Right forelimb (tissue), 1 donor: ENCODE measurements at places on chromosomes 4 and X.

- DNase-seq: no peak
These were observed 47.9 kb downstream of the TMEM131L start for GRCh38 chr4:153514001-153514526.

GRCh38 chr4:99587803-99588202 is 13.2 kb downstream of the MTTP start:
- DNase-seq: no peak

DNA sequence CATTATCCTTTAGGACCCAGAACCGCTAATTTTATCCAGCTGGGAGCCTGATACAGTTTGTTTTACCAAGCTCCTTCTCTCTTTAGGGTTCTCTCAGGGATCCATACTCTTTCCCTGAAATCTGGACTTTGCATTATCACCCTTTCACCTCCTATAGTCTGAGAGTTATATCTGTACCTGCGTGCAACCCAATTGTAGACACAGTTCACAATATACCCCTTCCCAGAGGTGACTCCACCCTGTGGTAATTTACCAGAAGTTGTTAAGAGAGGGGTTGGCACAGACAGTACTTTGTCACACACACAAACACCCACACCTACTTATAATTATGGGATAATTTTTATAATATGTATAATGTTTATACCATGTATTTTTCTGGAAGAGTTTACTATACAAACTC is 275.8 kb upstream of the NR3C2 start:
- DNase-seq: no peak

GRCh38 chrX:51917604-51918003 is 24.2 kb downstream of the MAGED1 start:
- DNase-seq: no peak

DNA sequence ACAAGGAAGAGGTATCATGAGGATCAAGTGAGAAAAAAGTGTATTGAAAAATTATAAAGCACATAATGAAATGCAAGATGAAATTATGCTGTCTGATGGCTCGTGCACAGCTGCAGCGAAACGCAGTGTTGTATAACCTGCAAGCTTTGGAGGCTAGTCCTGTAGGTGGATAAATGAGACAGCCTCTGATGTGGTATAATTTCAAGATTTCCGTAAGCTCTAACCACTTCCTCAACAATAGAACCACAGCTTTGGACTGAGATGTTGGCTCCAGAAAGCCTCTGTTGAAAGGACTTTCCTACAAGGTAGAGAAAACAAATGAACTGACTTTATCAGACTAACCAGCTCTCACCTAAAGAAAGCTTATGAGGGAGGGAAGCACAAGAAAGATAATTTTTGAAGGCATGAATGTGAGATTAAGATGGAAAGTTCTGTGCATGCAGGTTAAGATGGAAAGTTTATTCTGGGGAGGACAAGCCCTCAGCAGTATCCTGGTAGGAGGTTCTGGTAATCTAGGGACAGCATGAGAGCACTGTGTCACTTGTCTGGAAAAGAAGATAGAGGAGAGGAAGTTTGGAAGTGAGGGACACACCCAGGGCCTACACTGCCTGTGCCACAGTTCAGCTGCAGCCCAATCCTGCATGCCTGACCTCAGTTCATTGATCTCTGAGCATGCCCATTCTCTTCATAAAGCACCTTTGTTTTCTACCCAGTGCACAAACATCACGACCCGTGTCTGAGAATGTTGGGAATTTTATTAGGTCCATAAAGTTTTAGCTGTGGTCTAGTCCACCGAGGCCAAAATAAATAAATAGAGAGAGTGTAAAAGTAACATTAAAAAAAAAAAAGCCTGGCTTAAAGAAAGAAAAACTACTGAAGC is 161.5 kb upstream of the SFRP2 start:
- DNase-seq: no peak

GRCh38 chrX:129361576-129361975 is 161.7 kb downstream of the SMARCA1 start:
- DNase-seq: no peak

GRCh38 chr4:89904524-89904923 is 9.9 kb downstream of the MMRN1 start:
- no peak for DNase-seq

DNA sequence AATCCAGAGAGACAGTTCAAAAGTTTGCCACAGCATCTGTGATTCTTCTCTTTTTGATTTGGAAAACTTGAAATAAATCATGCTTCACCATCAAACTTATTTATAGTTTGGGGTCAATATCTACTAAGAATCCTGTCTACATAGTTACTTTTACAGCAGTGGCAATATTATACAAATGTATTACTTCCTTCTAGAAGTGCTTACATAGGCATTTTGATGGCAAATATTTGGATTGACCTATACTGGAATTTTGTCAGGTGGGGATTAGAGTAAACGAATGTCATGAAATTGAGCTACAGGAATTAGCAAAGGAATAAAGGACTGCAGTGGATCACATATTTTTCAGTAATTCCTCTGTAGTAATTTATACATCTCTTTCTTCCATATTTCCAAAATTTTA is 1885.5 kb upstream of the ADGRL3 start:
- DNase-seq: no peak

- no peak for DNase-seq
These were observed 1472.8 kb downstream of the C4orf33 start for GRCh38 chr4:130568746-130569145.

DNA sequence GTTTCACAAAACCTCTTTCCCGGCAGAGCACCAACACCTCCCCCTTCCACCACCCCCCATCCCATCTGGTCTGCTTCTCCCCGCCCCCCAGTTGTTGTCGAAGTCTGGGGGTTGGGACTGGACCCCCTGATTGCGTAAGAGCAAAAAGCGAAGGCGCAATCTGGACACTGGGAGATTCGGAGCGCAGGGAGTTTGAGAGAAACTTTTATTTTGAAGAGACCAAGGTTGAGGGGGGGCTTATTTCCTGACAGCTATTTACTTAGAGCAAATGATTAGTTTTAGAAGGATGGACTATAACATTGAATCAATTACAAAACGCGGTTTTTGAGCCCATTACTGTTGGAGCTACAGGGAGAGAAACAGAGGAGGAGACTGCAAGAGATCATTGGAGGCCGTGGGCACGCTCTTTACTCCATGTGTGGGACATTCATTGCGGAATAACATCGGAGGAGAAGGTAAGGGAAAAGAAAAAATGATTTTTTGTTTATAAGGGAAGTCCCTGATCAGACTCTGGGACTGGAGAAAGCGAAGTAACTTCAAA is at the start of gene PDGFRA:
Gene PDGFRA, plus strand, starts transcription at position 333 of the 541 bp plus-strand sequence. CDS start 29,476 bp downstream, outside the sequence.
- DNase-seq: peak; percentile 87
